NCI-H2081 treated with DMSO at 0.1 percent for 48 hours (cell line): ENCODE measurements at places on chromosomes 2 and 18.

DNA sequence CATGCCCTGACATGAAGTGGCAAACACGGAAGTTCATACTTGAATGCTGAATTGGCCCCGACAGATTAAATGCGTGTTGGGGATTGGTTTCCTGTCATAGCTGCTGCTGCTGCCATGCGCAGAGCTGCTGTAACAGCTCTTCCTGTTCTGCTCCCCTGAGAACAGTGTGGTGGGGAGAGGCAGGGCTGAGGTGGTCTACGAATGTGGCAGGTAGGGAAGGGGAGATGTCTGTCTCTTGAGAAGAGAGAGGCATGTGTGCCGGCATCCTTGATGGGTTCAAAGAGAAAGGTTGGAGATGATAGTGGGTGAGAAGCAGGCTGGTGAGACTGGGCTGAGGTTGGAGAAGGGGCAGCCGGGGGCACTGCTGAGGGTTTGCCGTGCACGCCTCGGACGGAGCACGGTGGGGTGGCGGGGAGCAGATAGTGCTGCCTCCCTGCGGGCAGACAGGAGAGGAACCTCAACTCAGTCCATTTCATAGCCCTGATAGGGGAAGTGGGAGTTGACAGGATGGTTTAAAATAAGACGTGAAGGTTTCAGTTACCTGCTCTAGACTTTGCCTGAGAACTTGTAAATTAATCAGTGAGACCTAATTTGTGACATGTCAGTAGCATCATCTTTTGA is 46.1 kb downstream of the TMEM185B start:
- no peak for DNase-seq

GRCh38 chr18:48962994-48963561 is 12.3 kb upstream of the SMAD7 start:
- DNase-seq = no peak

DNA sequence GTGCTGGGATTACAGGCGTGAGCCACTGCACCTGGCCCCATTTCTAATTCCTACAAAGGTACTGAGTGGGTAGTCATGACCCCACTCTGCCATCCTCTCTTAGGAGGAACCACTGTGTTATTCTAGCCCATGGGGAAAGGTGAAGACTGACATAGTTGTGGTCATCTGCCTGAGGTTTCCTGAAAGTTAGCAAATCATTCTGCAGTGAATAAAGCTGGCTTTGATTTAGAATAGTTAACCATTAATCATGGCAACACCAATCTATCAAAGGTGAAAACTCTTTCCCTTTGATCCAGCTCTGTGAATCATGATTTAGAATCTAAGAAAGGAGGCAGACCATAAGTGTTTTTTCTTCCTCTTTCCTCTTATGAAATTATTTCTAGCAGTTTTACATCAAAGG is 50.8 kb downstream of the SUMO1 start:
- no peak for DNase-seq

- DNase-seq = no peak
These were observed 83.3 kb downstream of the ICOS start for GRCh38 chr2:204019572-204020501.

DNA sequence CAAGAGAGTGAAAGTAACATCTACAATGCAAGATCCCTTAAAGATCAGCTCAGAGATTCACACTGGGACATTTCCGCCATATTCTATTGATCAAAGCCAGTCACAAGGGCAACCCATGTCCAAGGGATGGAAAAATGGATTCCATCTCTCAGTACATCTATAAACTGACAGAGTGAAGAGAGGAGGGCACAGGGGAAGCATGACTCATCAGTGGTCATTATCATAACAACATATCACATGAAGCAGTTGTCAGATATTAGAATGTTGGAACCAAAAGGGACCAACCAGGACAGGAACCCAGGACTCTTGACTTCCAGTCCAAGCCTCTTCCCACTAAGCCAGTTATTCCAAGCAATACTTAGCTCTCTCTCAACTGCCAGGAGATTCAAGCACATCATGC is 54.9 kb upstream of the IGFBP2 start:
- no peak for DNase-seq

DNA sequence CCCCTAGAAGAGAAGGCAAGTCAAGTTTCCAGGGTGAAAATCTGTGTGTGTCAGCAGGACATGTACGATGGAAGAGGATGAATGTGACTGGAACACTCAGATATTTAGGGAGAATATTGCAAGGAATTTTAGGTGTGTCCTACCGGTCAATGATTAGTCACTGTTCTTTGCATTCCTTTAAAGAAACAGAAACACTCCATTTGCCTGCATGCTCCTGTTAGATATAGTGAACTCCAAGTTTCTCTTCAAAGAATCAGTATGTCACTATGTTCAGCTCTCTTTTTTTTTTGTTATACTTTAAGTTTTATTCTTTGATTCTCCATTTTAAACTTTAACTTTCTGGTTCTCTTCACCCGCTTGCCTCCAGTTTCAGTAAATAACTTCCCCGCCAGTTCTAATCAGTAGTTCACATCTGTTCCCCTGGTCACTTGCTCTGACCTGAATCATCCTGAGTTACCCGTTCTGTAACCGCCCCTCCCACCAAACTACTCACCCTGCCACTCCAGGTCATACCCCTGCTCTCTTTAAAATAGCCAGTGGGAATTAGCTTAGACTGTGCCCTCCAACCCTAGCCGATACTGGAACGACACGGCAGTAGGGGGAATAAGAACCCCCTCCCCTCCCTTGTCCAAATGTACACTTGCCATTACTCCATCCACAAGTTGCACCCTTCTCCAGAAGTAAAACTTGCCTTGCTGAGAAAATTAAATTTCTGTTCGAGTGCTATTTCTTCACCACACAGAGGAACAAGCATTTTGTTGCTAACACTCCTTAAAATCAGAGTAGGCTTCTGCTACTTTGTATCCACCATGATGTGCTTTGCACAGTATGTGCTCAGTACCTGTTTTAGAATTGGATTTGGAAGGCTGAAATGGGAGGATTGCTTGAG is 268.4 kb downstream of the METTL4 start:
- DNase-seq = no peak

DNA sequence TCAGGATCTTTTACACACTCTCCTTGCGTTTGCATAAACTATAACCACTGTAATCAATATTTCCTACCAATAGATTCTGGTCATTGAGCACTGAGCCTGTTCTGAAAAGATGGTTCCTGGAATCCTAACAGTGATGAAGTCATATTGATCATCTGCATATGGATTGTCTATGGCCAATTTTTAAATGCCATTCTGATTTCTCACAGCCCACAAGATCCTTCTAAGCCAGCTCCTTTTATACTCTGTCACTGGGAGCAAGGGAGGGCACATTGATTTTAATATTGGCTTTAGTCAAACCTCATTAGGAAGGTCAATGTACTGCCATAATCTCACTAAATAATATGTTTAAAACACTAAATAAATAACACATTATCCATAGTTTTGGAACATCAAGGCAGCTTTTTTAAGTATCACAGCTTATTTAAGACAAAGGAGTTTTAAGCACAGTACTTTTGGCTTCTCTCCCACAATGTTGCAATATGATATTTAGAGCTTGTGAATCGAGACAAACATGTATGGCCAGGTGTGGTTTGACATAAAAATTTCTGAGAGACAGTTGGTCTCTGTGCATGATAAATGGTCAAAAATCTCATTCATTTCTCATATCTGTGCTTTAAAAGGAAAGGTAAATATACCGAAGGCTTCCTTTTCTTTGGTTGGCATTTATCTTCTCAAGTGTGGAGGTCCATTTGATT is 267.3 kb downstream of the MTX2 start:
- DNase-seq = no peak

GRCh38 chr18:47331026-47331425 is 79.6 kb upstream of the SKOR2 start:
- no peak for DNase-seq

DNA sequence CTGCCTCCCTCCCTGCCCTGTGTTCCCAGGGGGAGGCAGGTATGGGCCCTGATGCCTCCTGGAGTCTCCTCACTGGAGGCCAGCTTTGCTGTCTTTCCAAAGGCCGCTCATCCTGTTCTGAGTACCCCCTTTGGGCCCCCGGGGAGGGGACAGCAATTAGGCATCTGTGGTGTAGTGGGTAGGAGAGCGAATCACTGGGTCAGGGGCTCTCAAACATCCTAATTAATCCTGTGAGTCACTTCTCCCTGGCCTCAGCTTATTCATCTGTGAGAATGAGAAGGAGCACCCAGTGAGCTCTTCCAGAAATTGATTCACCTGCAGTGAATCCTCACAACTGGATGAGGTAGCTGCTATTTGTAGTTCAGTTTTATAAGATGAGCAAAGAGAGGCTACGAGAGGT is 16.4 kb downstream of the TET3 start:
- no peak for DNase-seq

GRCh38 chr18:7677001-7677400 is 109.9 kb downstream of the PTPRM start:
- DNase-seq = no peak

- DNase-seq = no peak
These were observed 1037.7 kb upstream of the SLC39A10 start for GRCh38 chr2:194619366-194619765.

DNA sequence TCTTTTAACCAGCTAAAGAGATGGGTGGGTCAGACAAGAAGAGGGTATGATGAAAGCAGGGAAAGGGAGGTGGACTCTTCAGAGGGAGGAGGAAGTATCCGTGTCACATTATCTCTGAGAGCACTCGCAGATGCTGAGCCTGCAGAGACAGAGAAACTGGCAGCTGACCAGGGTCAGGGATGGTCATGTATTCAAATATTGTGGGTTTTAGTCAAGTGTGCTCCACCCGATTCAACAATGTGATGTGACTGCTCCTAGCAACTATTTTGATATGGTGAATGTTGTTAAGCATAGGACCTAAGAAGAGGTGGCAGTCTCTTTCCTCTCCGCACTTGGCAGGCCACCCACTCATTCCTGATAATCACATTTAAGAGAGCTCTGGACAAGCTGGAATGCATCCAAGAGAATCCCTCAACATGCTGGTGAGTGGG is 1.3 kb upstream of the CLIP4 start:
- no peak for DNase-seq

DNA sequence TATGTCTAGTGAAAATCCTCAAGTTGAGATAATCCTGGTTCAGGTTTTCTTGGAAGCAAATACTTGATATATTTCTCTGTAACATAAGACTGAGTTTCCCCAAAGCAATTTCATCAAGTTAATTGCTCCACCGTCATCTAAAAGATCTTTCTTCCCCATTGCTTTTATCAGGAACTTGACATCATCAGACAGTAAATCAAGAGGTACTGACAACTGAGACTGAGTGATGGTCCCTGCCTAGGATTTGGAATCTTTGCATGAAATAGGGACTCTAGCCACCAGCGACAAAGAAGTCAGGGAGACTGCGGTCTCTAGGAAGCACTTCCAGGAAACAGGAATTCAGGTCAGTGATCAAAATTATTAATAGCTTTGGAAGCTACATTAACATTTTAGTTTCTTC is 43.4 kb upstream of the SCN1A start:
- DNase-seq = no peak

GRCh38 chr2:63742580-63742976 is 99.1 kb upstream of the UGP2 start:
- no peak for DNase-seq

DNA sequence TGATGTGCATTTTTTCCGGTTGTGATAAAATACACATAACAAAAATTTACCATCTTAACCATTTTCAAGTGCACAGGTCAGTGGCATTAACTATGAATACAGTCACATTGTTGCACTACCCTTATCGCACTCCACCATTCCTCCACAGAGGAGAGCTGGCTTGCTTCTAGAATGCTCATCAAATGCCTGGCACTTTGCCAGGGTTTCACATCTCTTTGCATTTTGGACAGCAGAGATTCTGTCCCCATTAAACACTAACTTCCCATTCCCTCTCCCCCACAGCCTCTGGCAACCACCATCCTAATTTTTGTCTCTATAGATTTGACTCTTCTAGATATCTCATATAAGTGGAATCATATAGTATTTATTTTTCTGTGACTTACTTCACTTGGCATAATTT is 165.0 kb downstream of the ASB1 start:
- DNase-seq = no peak

GRCh38 chr18:78562531-78562961 is 417.1 kb upstream of the SALL3 start:
- DNase-seq = no peak

DNA sequence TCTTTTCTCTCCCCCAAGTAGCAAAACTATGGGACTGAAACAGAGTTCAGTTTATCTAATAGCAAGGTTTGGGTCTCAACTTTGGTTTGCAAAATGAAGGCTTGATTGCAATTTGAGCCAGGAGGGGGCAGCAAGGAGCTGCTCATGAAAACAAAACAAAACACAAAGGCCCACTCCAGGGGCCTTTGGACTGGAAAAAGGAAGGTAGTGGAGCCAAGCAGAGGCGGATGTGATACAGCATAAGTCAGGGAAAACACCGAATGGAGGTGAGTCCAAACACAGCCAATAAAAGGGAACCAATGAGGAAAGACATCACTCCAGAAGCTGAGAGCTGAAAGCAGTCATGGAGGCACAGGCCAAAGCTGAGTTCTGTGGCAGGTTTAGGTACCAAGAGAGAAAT is 799.7 kb upstream of the ACVR2A start:
- peak; percentile 10 for DNase-seq

- DNase-seq = no peak
These were observed 499.4 kb downstream of the GALR1 start for GRCh38 chr18:77749089-77749488.

DNA sequence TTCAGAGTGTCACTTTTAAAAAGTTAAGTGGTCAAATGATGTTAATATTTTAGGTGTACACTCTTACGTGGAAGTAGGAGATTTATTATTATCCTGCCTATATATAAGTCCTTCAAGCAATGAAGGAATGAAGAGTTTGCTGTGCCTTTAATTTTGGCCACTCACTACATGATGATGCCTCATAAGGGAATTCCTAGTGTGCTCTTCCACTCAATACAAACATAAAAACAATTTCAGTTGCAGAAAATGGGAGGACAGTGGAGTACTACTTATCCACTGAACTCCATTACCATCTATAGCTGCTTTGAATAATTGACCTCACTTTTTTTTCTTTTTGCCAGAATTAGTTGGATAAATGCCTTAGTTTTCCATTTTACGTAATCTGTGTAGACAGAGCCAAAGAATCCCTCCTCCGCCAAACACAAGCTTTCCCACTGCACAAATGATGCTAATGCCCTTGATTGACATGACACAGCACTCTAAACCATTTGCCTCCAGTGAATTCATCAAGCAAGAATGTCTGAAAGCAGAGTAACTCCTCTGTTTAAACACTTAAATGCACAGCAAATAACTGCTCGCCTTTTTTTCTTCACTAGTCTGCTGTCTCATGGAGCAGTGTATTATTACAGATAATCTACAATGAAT is 751.1 kb upstream of the FANCL start:
- DNase-seq = no peak
